Activated T-cell treated with anti-CD3 and anti-CD28 coated beads, Interleukin-2, amount 50 U/mL, for 72 hours (primary cell): ENCODE measurements at places on chromosomes 7 and 10. TPM values are rescaled to one million over a fixed set of nuclear protein-coding genes. Genes with fewer than 3 reads are reported as not detected.

- peak; percentile 31 for DNase-seq
Observed at GRCh38 chr7:5284304-5285281, 1.9 kb downstream of the SLC29A4 start.

GRCh38 chr7:49597805-49598204, 175.6 kb upstream of the VWC2 start:
- no peak for DNase-seq

DNA sequence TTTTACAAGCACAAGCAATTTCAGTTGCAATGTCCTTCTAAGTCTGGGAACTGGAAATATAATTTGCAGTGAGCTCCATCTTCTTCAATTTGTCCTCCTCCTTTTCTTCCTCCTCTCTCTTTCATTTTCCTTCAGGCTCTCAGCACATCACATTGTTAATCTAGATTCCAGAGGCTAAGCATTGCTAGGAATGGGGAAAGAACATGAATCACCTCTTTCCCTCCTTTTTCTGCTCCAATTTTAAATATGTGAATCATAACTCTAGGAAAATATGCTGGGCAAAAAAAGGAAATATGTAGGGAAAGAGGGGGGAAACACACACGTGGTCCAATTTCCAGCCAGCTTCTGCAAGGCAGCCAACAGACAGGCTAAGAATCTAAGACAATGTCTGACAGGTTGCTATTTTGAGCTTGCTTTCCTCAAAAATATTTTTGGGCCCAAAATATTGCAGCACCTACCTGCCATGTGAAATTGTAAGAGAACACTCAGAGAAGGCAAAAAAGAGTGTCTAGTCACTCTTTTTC, 72.7 kb upstream of the NUPR2 start:
- DNase-seq, result no peak

- peak; percentile 81 for DNase-seq
Observed at GRCh38 chr10:102583435-102584417, 60.6 kb upstream of the TRIM8 start.

GRCh38 chr7:158733775-158734494, 29.3 kb upstream of the NCAPG2 start:
- no peak for DNase-seq

GRCh38 chr7:102434039-102434486, 688 bp downstream of the ORAI2 start:
- no peak for DNase-seq

DNA sequence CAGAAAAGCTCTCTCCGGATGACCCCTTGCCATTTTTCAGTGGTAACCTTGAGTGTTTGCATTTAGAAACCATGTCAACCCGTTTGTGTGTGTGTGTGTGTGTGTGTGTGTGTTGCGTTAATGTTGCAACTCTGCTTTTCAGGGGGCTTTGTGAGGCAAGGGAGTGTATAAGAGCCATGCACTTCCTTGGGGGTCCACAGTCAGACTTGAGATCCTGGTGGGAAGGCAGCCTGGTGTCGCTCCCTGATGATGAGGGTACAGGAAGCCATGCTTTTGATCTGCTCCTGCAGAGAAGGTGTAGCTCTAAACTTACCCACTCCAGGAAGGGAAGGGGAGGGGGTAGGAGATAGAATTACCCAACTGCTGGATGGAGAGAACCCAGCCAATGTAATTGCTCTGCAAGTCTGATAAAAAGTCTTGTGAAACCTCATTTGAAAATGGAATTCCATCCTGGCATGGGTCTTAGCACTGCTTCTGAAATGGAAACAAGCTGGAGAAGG, 10.7 kb downstream of the GRK5 start:
- DNase-seq, result no peak

DNA sequence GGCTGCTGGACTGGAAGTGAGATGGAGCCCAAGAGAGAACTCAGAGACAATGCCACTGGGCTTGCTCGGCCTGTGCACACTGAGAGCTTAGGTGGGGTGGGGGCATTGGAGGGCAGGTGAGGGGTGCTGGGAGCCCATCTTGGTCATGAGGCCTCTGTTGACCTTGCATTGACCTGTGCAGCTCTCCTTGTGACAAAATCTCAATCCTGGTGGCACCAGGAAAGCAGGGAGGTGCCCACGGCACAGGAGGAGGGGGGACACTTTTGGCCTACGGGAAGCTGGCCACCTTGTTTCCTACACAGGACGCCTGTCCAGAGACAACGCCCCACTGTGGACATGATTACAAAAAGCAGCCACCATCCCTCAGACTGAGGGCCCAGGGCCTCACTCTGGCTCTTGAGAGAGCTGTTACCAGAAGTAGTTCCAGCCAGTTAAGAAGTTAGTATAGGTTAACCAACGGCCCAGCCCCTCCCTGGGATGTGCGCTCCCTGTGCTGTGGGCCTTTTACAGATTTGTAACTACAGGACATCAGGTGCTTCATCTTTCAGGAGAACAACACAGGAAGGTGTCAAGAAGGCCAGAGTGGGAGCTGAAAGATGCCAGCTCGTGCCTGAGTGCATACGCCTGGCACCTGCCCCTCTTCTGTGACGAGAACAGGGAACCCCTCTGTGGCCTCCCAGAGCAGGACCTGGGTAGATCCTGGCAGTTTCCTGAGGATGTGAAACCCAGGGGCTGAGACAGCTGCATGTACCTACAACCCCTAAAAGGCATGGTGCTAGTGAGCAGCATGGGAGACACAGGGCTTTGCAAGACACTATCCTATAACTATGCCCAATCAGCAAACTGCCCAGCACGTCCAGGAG, 10.3 kb downstream of the PKD1L1 start:
- no peak for DNase-seq

The EVX1 gene
- total RNA-seq, result 0.07 TPM

The STOX1 gene
- total RNA-seq, result 0.41 TPM

The OR2A1 gene
- not detected for total RNA-seq

The GARIN1A gene
- 2.7 TPM for total RNA-seq

The FAM25A gene
- not detected for total RNA-seq
